ENCODE measurements at places on chromosomes 2 and 18. TPM values are rescaled to one million over a fixed set of nuclear protein-coding genes. Genes with fewer than 3 reads are reported as not detected.

DNA sequence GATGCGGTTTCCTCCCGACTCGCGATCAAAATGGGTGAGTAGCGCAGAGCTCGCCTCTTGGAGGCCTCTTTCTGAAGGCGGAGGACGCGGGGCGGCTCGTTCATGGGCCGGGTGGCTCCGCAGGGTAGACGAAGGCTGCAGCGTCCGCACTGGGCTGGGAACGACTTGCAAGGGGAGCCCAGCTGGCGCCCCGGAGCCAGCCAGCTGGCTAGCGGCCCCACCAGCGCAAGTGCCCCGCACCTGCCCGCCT lies 328 bp upstream of the PASK start:
- H3K4me1 ChIP-seq = peaks cover 41% of the 10 kb centered on the region
- peaks cover 6% of the 10 kb centered on the region for H3K36me3 ChIP-seq
- no peak for DNase-seq
- peak overlapping the region; percentile 100 for H3K4me3 ChIP-seq

- H3K4me1 ChIP-seq = no peaks in the 10 kb centered on the region
- H3K36me3 ChIP-seq = no peaks in the 10 kb centered on the region
- no peak for DNase-seq
- H3K27ac ChIP-seq = peak overlapping the region; percentile 2
Observed at GRCh38 chr2:97673915-97674283, 4.4 kb downstream of the C2orf92 start.

DNA sequence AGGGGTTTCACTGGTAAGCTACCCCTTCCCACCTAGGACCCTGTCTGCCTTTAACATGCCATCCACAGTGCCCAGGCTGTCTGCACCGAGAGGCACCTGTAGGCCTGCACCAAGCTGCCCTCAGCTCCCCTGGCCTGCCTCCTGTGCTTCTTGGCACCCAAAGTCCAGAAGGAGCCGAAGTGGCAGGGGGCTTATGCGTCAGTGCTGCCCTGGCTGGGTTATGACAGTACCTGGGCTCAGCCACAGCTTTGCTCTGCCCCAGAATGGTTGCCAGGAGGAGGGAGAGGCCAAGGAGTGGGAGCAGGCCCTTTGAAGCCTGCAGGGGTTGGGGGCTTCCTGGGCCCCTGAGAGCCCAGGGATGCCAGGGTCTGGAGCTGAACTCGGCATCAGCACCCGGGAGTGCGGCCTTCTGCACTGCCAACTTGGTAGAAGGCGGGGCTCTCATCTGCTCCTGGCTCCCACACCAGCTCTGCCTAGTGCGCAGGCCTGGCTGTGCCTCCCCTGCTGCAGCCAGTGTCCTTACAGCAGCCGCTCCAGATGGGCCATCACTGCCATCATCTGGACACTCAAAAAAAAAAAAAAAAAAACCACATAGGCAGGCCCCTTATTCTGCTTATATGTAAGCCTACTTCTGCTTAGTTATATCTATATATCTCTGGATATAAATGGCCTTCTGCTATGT lies 155.4 kb downstream of the THSD7B start:
- no peaks in the 10 kb centered on the region for H3K36me3 ChIP-seq
- H3K27me3 ChIP-seq = no peaks in the 10 kb centered on the region
- H3K4me3 ChIP-seq = no peak overlapping the region
- DNase-seq = no peak

GRCh38 chr2:38076710-38077430 lies 919 bp upstream of the CYP1B1 start:
- peaks cover 8% of the 10 kb centered on the region for H3K4me1 ChIP-seq
- H3K27me3 ChIP-seq = peaks cover 65% of the 10 kb centered on the region
- H3K36me3 ChIP-seq = peaks cover 3% of the 10 kb centered on the region

DNA sequence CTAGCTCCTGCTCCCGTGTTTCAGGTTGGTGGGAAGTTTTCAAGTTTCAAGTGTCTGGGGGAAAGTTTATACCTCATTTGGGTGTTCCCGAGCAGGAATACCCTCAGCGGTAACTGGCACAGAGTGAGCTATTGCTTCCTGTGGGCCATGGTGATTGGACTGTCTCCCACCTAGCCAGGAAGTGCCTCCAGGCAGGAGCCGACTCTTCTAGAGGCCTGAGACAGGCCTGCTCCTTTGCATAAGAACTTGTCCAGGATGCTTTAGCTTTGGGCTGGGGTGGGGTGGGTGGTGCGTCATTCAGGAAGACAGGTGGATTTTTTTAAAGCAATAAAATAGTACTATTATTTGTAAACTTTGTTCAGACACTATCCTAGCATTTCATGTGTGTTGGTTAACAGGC lies 23.5 kb upstream of the DNMT3A start:
- no peaks in the 10 kb centered on the region for H3K27me3 ChIP-seq
- peak overlapping the region; percentile 37 for H3K27ac ChIP-seq
- DNase-seq = no peak
- peaks cover 2% of the 10 kb centered on the region for H3K36me3 ChIP-seq

DNA sequence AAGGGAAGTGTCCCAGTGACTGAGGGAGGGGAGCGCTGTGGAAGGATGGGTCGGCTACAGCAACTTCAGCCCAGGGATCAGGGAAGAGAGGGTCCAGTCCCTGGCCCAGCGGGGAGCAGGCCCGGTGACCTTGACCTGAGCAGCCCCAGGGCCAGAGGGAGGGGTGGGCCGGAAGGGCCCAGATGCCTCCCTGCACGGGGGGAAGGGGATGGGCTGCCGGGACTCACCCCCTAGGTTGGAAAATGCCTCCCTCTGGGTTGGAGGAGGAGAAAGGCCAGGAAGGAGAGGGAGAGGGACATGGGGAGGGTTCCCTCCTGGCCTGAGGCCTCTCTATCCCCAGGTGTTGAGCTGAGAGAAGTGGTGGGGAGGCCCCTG lies 19.8 kb downstream of the GPC1 start:
- no peak for DNase-seq
- no peak overlapping the region for H3K27ac ChIP-seq
- H3K36me3 ChIP-seq = peaks cover 2% of the 10 kb centered on the region
- peaks cover 4% of the 10 kb centered on the region for H3K4me1 ChIP-seq
- peaks cover 31% of the 10 kb centered on the region for H3K27me3 ChIP-seq
- peak overlapping the region; percentile 63 for H3K4me3 ChIP-seq

DNA sequence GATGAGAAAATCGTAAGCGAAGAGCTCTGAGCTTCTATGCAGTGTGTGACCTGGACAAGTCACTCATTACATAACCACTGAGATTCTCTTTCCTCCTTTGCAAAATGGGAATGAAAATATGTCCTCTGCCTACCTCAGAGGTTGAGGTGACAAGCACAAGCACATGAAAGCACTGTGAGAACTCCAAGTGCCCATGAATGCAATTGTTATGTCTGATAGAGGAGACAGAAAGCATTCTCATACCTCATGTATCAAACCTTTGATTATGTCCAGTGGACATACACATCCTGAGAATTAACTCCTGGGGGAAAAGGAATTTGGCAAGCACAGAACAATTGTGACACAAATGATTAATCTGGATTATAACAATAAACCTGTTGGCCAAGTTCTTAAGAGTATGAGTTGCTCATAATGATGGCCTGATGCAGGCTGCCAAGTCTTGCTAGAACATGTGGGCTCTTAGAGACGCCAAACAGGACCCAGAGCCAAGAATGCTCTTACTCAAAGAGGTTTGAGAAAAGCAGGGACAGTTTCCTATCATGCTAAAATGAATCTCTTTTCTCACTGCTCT lies 8.5 kb upstream of the RMDN2 start:
- no peak overlapping the region for H3K4me3 ChIP-seq
- peaks cover 4% of the 10 kb centered on the region for H3K4me1 ChIP-seq
- H3K36me3 ChIP-seq = peaks cover 3% of the 10 kb centered on the region
- peaks cover 39% of the 10 kb centered on the region for H3K27me3 ChIP-seq

DNA sequence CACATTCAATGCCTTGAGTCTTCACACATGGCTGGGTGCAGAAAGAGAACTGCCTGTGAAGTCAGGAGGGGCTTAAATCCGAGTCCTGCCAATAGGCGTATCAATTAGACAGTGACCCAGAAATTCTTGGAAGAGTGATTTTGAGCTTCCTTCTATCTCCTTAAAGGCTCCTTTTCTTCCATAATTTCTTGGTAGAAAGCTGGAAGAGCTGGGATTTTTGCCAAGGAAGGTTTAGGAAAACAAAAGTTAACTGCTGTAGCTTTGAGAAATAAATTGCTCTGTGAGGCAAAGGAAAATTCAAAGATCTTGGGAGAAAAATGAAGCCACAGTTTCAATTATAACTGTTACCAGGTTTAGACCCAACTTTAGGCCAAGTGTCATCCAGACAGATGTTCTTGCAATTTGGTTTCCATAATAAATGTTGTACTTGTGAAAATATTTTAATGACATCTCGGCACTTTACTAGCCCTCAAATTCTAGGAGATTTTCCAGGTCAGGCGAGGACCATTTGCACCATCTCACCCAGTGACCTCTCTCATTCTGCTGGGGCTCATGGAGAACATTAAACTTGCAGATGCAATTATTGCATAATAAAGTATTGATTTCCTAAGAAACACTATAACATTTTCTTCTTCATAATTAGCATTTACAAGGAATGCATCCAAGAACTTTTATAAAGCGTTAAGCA lies 329.7 kb upstream of the MEIS1 start:
- no peaks in the 10 kb centered on the region for H3K4me1 ChIP-seq
- H3K27me3 ChIP-seq = no peaks in the 10 kb centered on the region
- no peak overlapping the region for H3K27ac ChIP-seq
- H3K36me3 ChIP-seq = no peaks in the 10 kb centered on the region
- H3K4me3 ChIP-seq = no peak overlapping the region

GRCh38 chr18:49894517-49895226 lies 81.3 kb upstream of the ACAA2 start:
- no peak for DNase-seq
- H3K4me1 ChIP-seq = no peaks in the 10 kb centered on the region
- H3K4me3 ChIP-seq = no peak overlapping the region

- peaks cover 6% of the 10 kb centered on the region for H3K4me1 ChIP-seq
- no peaks in the 10 kb centered on the region for H3K36me3 ChIP-seq
- DNase-seq = no peak
- peak overlapping the region; percentile 43 for H3K27ac ChIP-seq
- H3K4me3 ChIP-seq = no peak overlapping the region
- peaks cover 7% of the 10 kb centered on the region for H3K27me3 ChIP-seq
Observed at GRCh38 chr2:53568469-53568868, 199.1 kb upstream of the CHAC2 start.

DNA sequence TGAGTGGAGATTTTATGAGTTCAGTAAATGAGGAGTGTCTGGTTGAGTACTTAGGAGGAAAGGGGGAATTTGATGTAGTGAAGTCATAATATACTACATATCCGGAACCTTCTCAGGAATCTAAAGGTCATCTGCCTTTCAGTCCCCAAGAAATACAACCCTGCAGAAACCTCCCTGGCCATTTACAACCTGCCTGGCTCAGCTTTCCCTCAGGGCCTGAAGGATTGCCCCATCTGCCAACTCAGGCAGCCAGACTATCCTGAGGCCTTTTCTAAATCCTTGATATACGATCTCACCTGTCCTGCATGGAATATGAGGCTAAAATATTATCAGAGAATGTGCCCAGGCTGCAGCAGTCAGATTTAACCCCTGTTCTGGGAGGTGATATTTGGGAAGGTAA lies 165.4 kb upstream of the SPOPL start:
- no peaks in the 10 kb centered on the region for H3K4me1 ChIP-seq
- no peak overlapping the region for H3K4me3 ChIP-seq
- H3K27me3 ChIP-seq = no peaks in the 10 kb centered on the region
- no peak overlapping the region for H3K27ac ChIP-seq
- DNase-seq = no peak
- H3K36me3 ChIP-seq = no peaks in the 10 kb centered on the region

DNA sequence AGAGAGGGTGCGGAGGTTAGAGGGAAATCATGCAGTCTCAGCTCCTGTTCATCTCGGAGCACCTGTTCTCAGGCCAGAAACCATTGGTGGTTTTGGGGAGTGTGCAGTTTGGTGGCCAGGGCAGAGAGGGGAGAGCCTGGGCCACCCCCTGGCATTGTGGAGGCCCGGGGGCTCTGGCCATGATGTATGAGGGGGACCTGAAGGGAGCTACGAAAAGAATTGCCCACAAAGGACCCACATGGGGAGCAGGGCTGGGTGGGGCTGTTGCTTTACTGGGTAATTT lies 87.7 kb downstream of the DGKD start:
- H3K27me3 ChIP-seq = no peaks in the 10 kb centered on the region
- no peak for DNase-seq
- H3K27ac ChIP-seq = peak overlapping the region; percentile 32
- no peak overlapping the region for H3K4me3 ChIP-seq
- H3K36me3 ChIP-seq = peaks cover 11% of the 10 kb centered on the region
- peaks cover 25% of the 10 kb centered on the region for H3K4me1 ChIP-seq

DNA sequence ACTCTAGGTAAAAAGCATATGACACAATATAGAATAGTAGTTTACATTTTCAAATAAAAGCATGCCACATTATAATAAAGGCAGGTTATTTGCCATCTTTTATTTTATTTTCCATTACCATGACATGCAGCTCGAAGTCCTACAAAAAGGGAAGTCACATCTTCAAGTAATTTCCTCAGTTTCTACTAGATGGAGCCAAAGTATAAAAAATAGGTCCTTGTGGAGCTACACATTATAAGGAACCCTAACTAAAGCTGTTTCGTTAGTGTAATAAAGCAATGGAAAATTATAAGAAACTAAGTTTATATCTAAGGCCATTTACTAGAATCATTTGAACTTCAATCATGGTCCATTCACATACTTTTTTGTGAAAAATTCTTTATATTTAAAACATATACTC lies 674.5 kb downstream of the KCNJ3 start:
- no peaks in the 10 kb centered on the region for H3K27me3 ChIP-seq
- H3K36me3 ChIP-seq = no peaks in the 10 kb centered on the region
- peaks cover 2% of the 10 kb centered on the region for H3K4me1 ChIP-seq
- no peak overlapping the region for H3K4me3 ChIP-seq
- H3K27ac ChIP-seq = no peak overlapping the region

- no peak for DNase-seq
- peaks cover 32% of the 10 kb centered on the region for H3K27me3 ChIP-seq
- H3K4me3 ChIP-seq = no peak overlapping the region
- peaks cover 2% of the 10 kb centered on the region for H3K4me1 ChIP-seq
Observed at GRCh38 chr2:130877258-130877657, 40.5 kb downstream of the ARHGEF4 start.

- H3K4me3 ChIP-seq = no peak overlapping the region
- H3K4me1 ChIP-seq = no peaks in the 10 kb centered on the region
- no peak for DNase-seq
- H3K27me3 ChIP-seq = no peaks in the 10 kb centered on the region
Observed at GRCh38 chr18:42182728-42183700, 228.0 kb downstream of the PIK3C3 start.

Gene TTR
- not detected for total RNA-seq

Gene CAPN14
- 0.65 TPM for total RNA-seq

Gene GAREM1
- total RNA-seq = 0.10 TPM

Gene CNTNAP5
- not detected for total RNA-seq

Gene BOK
- not detected for total RNA-seq

Gene MEP1B
- 0.29 TPM for total RNA-seq

Gene MPV17
- total RNA-seq = 46.5 TPM

All from T-helper 17 cell (primary cell).